ENCODE measurements at places on chromosomes 16 and 17.
A peak's percentile ranks its signal among the peaks of the same experiment; 100 is the strongest.

DNA sequence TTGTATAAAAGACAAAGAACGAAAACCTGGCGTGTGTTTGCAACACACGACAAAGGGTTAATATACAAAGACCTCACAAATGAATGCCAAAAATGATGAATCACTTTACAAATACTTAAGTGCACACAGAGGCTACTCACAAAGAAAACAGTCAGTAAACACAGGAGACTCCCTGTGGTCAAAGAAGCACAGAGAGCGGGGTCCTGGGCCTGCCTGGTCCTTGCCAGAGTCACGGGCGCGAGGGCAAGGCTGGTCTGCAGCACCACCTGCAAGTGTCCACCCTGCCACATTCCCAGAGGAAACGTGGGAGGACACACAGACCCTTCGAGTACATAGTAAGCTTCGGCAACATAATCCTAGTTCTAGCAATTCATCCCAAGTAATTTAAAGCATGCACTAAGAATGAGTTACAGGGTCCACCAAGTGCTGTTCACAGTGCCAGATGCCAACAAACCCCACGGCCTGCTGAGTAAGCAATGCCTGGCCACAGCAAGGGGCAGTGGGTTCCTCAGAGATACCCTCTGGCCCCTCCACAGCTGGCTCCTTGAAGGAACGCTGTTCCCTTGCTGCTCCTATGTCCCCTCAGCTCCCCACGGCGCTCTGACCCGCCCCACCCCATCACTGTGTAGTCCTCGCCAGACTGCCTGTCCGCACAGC, 24.6 kb upstream of the FAAP100 start:
- H3K27me3 ChIP-seq: no peaks in the 10 kb centered on the region
- no peak overlapping the region for H3K27ac ChIP-seq
- H3K4me1 ChIP-seq: peaks cover 10% of the 10 kb centered on the region
- H3K36me3 ChIP-seq: peaks cover 13% of the 10 kb centered on the region

DNA sequence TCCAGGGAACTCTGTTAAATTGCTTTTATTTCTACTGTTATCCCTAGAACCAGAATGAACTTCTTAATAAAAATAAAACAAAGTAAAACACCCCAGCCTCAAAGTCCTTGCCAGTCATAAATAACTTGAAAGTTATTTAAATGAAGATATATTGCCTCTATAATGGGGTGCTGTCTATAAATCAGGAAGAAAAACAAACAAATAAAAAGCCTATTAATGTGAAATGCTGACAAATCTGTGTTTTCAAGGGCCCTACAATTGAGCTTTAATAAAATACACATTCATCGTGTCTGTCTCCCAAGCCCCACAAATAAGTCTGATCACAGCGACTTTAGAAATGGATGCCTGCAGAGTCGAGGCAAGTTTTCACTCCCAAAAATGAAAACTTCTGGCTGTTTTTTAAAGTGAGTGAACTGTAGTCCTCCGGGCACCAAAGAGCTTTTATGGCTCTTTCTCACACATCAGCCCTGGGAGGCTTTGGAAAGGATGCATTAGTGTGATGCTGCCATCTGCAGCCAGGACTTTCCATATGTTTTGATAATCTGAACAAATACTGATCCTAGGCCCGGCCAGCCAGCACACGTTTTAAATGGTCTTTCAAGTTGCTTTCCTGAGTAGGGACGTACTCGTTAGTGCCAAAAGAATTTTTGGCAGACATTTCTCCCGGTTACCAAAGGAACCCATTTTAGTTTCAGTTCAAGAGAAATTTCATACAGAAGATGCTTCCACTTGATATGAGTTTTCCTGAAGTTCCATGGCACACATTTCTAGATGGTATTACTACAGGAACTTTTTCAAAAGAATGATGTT, 16.3 kb downstream of the NACA2 start:
- no peak overlapping the region for H3K27ac ChIP-seq
- H3K27me3 ChIP-seq: no peaks in the 10 kb centered on the region
- H3K4me1 ChIP-seq: no peaks in the 10 kb centered on the region

GRCh38 chr17:75034236-75034908, 12.4 kb downstream of the ATP5PD start:
- H3K27ac ChIP-seq: peak overlapping the region; percentile 80
- H3K4me3 ChIP-seq: peak overlapping the region; percentile 66
- H3K4me1 ChIP-seq: peaks cover 24% of the 10 kb centered on the region
- peaks cover 10% of the 10 kb centered on the region for H3K36me3 ChIP-seq
- H3K27me3 ChIP-seq: no peaks in the 10 kb centered on the region
- peak; percentile 96 for DNase-seq

- no peak overlapping the region for H3K4me3 ChIP-seq
- no peaks in the 10 kb centered on the region for H3K36me3 ChIP-seq
- no peak for DNase-seq
- no peaks in the 10 kb centered on the region for H3K4me1 ChIP-seq
- H3K27me3 ChIP-seq: no peaks in the 10 kb centered on the region
Measured at GRCh38 chr17:51951741-51952140, 206.8 kb downstream of the CA10 start.

DNA sequence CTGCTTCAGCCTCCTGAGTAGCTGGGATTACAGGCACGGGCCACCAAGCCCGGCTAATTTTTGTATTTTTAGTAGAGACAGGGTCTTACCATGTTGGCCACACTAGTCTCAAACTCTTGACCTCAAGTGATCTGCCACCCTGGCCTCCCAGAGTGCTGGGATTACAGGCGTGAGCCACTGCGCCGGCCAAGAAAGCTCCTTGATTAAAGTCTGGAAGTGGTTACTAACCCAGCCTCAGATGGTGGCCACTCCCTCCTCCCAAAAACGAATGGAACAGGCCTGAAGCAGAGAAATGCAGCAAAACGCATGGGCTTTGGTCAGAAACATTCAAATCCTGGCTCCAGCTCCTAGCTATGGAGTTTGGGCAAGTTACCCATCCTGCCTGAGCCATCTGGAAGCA, 11.3 kb downstream of the FKBP10 start:
- no peaks in the 10 kb centered on the region for H3K4me1 ChIP-seq
- no peak overlapping the region for H3K4me3 ChIP-seq
- no peak for DNase-seq
- H3K36me3 ChIP-seq: no peaks in the 10 kb centered on the region
- no peaks in the 10 kb centered on the region for H3K27me3 ChIP-seq
- H3K27ac ChIP-seq: no peak overlapping the region

GRCh38 chr17:81803728-81804558, at the start of gene GCGR:
GCGR (plus strand) TSS chr17:81804150; CDS start chr17:81809019, 4,869 bp downstream.
- no peaks in the 10 kb centered on the region for H3K36me3 ChIP-seq
- no peaks in the 10 kb centered on the region for H3K27me3 ChIP-seq
- no peak for DNase-seq
- H3K4me3 ChIP-seq: peak within 1 kb of the TSS; percentile 90

GRCh38 chr17:64682261-64683181, 20.4 kb upstream of the SMURF2 start:
- no peaks in the 10 kb centered on the region for H3K36me3 ChIP-seq
- H3K4me1 ChIP-seq: no peaks in the 10 kb centered on the region
- no peak overlapping the region for H3K27ac ChIP-seq
- H3K4me3 ChIP-seq: no peak overlapping the region
- no peak for DNase-seq

DNA sequence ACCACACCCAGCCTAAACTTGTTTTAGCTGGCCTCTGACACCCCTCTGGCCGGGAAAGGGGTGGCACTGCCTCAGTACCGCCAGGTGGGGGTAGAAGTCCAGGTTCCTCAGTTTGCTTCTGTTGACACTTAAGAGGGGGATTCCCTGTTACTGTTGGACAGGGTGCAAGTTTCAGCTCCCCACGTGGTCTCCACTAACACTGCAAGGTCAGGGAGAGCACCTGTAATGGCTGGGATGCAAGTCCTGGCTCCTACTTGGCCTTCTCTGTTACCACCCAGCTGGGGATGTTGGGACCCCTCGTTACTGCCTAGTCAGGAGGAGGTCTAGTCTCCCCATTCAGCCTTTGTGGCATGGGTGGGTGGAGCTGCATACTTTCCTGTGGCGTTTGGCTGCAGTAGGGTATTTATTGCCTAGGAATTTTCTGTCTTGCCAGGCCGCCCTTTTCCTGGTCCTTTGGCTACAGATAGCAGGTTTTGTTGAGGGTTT, 10.6 kb upstream of the MFAP4 start:
- H3K27me3 ChIP-seq: no peaks in the 10 kb centered on the region
- no peaks in the 10 kb centered on the region for H3K4me1 ChIP-seq
- H3K4me3 ChIP-seq: no peak overlapping the region
- H3K27ac ChIP-seq: no peak overlapping the region
- no peak for DNase-seq
- H3K36me3 ChIP-seq: no peaks in the 10 kb centered on the region

DNA sequence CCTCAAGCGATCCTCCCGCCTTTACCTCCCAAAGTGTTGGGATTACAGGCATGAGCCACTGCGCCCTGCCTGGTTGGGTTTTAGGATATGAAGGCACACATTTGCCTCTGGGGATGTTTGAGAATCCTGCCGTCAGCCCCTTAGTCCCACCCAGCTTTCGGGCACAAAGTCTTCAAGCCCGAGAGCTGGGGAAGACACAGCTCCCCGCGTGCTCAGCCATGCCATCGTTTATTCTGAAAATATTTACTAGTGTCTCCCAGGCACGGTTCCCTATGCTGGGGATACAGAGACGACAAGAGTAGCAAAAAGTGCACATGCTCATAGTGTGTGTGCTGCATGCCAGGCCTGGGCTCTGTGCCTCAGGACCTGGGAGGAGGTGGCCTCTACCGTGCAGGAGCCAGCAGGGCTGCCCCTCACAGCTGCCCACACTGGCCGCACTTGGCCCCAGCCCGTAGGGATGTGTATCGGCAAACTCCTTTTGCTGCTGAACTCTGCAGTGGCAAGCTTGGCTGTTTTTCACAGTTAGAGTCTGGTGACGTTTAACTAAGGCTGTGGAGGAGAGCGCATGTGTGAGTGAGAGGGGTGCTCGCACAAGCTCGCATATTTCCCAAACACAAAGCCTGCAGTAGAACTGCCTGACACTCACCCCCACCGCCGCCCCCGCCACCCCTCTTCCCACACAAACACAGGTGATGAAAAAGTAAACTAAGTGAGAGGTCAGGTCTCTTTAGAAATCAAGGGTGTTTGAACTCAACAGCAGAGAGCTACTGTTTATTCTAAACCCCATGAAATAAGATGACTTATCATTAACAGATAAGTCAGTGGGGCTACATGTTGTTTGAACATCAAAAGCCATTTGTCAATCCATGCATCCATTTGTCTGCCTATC, 266.4 kb downstream of the MRTFB start:
- no peak overlapping the region for H3K4me3 ChIP-seq
- no peaks in the 10 kb centered on the region for H3K27me3 ChIP-seq
- H3K4me1 ChIP-seq: peaks cover 28% of the 10 kb centered on the region
- H3K36me3 ChIP-seq: no peaks in the 10 kb centered on the region

- DNase-seq: no peak
- no peaks in the 10 kb centered on the region for H3K4me1 ChIP-seq
- no peak overlapping the region for H3K4me3 ChIP-seq
- no peak overlapping the region for H3K27ac ChIP-seq
Measured at GRCh38 chr17:42413464-42414040, 9.5 kb downstream of the CAVIN1 start.

DNA sequence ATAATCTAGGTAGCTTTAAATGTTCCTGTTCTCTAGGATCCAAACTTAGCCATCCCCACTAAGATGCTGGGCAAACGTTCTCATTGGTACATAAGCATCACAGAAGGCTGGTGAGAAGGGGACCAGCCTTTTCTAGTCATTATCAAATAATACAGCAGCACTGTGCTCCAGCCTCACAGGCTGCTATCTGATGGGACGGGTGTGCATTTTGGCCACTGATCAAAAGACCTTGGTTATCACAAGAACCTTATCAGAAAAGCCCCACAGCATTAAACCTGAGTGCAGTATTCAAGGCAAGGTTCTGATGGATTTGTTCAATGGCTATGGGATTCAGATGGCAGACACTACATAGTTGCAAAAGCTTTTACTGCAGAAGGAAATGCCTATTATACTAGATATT, 19.1 kb upstream of the KPNB1 start:
- no peaks in the 10 kb centered on the region for H3K4me1 ChIP-seq
- H3K27ac ChIP-seq: no peak overlapping the region
- H3K36me3 ChIP-seq: peaks cover 2% of the 10 kb centered on the region
- no peaks in the 10 kb centered on the region for H3K27me3 ChIP-seq

- H3K27ac ChIP-seq: peak overlapping the region; percentile 1
- no peak overlapping the region for H3K4me3 ChIP-seq
- peaks cover 5% of the 10 kb centered on the region for H3K4me1 ChIP-seq
- H3K27me3 ChIP-seq: no peaks in the 10 kb centered on the region
Measured at GRCh38 chr17:64968652-64969501, 49.6 kb upstream of the LRRC37A3 start.

DNA sequence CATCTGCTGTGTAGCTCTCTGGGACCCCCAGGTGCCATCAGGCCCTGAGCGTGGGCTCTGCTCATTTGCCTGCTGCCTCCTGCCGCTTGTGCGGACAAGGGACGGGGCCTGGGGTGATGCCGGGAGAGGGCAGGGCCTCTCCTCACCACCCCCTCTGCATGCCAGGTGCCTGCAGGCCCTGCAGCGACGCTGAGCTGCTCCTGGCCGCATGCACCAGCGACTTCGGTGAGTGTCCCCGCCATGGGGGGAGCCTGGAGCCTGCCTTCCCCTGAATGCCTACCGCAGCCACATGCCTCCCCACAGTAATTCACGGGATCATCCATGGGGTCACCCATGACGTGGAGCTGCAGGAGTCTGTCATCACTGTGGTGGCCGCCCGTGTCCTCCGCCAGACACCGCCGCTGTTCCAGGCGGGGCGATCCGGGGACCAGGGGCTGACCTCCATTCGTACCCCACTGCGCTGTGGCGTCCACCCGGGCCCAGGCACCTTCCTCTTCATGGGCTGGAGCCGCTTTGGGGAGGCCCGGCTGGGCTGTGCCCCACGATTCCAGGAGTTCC, 1.9 kb downstream of the METRN start:
- no peaks in the 10 kb centered on the region for H3K27me3 ChIP-seq
- H3K36me3 ChIP-seq: no peaks in the 10 kb centered on the region

GRCh38 chr17:8337802-8338752, 1.6 kb upstream of the ODF4 start:
- H3K27ac ChIP-seq: no peak overlapping the region
- H3K4me1 ChIP-seq: no peaks in the 10 kb centered on the region
- H3K36me3 ChIP-seq: no peaks in the 10 kb centered on the region
- no peaks in the 10 kb centered on the region for H3K27me3 ChIP-seq
- H3K4me3 ChIP-seq: no peak overlapping the region

Measured in liver (tissue), 10 donors.